ENCODE measurements at places on chromosomes 5 and 9.

GRCh38 chr5:174581479-174581878 lies 142.9 kb upstream of the MSX2 start:
- DNase-seq = no peak

DNA sequence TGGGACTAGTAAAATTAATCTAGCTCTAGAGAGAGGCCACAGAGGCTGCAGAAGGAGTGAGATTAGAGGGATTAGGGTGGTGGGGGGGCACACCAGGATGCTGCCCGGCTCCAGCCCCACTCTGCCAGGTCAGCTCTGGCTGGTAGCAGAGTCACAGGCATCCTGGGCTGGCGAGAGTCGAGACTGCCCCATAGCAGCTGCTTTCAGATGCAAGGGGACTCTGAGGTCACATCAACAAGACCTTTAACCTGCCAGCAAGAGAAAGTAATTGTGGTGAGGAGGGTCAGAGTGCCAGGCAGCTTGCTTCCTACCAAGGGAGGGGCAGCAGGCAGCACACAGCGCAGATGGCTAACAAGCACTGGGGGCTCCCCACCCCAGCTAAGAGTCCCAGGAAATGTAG lies 7.5 kb downstream of the EPB41L4B start:
- no peak for DNase-seq

DNA sequence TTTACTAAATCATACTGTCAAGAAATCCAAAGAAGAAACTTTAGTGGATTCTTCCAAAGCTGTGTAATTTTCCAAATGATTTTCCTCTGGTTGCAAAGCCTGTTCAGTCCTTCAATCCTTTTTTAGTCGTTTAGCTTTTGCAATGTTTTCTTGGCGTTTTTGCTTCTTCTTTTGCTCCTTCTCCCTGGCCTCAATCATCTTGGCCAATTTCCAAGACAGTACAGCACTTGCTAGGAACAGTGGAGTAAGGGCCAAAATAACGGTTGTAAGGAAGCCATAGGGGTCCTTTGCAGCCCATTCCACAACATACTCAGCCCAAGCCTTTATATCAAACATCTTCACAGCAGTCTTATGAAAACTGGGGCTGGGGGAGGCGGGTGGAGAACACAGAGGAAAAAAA lies 2.4 kb downstream of the SMIM15 start:
- DNase-seq = no peak

- no peak for DNase-seq
These were observed 18.6 kb downstream of the IRF1 start for GRCh38 chr5:132471944-132472343.

- DNase-seq = no peak
These were observed 21.8 kb downstream of the IRX4 start for GRCh38 chr5:1860949-1861348.

- DNase-seq = no peak
These were observed 21.3 kb downstream of the HTR4 start for GRCh38 chr5:148633067-148633377.

- no peak for DNase-seq
These were observed 72.8 kb upstream of the MTAP start for GRCh38 chr9:21729648-21730047.

- no peak for DNase-seq
These were observed 7.7 kb upstream of the CEP72 start for GRCh38 chr5:604391-604831.

- no peak for DNase-seq
These were observed 8.2 kb downstream of the LIFR start for GRCh38 chr5:38548064-38548759.

Measured in stimulated activated CD8-positive, alpha-beta memory T cell treated with anti-CD3 and anti-CD28 coated beads, Interleukin-2, amount 100 ng/mL, for 1 hour (primary cell).